ENCODE measurements at places on chromosomes 5 and 9. TPM values are rescaled to one million over a fixed set of nuclear protein-coding genes. Genes with fewer than 3 reads are reported as not detected.

The GTF2H2 gene
- 13.4 TPM for total RNA-seq

The TPD52L3 gene
- not detected for total RNA-seq

The ARL15 gene
- 28.9 TPM for total RNA-seq

DNA sequence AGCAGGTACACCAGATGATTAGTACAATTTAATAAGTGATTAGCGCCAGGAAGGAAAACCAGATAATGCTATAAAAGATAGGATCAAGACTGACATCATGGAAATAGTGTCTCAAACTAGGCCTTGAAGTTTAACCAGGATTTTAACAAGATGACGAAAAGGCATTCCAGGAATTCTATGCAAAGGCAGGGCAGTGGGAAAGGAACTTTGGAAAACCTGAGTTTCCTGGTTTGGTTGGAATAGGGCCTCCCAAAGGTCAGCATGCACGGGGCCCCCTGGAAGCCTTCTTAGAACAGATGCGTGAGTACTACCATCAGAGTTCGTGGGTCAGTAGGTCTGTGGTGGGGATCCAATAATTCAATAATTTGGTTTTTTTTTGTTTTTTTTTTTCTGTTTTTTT, 935.2 kb upstream of the DMAC1 start:
- no peak for DNase-seq

DNA sequence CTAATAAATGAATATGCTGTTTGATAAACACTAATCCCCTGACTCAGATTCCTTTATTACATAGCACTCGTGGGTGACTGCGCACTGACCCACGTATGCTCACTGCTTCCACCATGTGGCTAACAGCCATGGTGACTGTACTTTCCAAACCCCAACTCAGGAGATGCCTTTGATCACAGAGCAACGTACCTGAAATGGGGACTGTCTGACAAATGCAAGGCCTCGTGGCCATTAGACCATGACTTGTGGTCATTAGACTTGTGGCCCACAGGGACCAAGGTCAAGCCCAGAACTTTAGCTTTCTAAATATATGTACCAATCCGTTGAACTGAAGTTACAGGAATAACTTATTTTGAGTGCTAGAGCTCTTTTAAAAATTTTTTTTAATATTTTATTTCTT, 46.6 kb downstream of the CYFIP2 start:
- DNase-seq, result peak; percentile 70

DNA sequence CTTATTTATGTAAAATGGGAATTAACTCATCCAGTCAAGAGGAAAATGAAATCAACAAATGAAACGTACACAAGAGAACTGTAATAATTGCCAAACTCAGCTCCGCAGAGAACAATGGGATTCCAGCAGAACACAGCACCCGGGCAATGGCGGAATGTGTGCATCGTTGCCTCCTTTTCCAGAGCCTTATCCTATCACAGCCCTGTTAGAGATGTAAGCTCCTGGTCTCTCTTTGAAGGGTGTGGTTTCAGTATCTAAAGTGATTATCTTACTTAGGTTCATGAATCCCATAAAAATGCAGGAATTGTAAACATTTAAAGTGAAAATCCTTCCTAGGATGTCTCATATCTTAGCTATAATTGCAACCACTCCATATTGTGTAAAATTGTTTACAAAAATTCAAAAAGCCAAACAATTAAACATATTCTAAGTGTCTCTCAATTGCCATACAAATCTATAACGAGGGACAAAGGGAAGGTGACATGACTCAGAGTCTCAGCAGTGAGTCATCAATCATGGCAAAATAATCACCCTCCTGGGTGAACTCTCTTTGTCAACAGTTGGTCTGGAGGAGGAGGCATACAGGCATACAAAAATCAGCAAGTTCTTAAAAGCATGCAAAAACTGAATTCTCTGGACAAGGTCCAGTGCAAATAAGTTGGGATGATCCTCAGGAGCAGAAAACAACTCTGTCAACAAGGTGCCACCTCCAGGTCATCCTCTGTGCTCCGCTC, 22.6 kb downstream of the SEMA5A start:
- DNase-seq, result no peak

Measured in lower leg skin (tissue), 4 donors.